GM20000 (cell line): ENCODE measurements at places on chromosomes 2 and 18.

GRCh38 chr2:121021685-121022084, 263.3 kb downstream of the TFCP2L1 start:
- DNase-seq = no peak

DNA sequence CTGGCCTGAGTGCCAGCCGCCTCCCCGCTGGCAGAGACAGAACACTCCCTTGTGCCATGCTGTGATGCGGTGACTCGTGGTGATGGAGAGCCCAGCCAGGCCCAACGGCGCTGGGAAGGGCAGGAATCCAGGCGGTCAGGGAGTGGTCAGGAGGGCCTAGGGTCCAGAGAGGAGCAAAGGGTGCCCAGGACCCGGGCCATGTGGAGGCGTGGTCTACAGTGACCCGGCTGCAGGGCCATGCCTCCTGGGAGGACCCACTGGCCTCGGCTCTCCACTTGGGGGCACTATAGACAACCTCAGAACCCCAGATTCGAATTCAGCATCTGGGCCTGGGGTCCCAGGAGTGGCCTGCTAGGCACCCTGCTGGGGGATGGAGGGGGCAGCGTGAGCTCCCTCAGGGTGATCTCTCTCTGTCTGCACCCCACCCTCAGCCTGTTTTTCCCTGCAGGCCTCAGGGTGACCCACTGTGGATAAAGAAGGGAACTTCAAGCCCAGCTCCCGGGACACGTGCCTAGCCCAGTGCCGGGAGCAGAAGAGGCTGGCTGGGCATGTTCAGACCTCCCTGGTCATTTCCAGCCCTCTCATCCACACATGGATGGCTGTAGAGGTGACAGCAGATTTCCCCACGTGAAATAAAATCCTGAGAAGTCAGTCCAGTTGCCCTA, 13.0 kb downstream of the AMER3 start:
- no peak for DNase-seq

GRCh38 chr2:241463276-241464135, 44.9 kb downstream of the STK25 start:
- no peak for DNase-seq

GRCh38 chr2:222000326-222000725, 298.5 kb downstream of the PAX3 start:
- DNase-seq = no peak

DNA sequence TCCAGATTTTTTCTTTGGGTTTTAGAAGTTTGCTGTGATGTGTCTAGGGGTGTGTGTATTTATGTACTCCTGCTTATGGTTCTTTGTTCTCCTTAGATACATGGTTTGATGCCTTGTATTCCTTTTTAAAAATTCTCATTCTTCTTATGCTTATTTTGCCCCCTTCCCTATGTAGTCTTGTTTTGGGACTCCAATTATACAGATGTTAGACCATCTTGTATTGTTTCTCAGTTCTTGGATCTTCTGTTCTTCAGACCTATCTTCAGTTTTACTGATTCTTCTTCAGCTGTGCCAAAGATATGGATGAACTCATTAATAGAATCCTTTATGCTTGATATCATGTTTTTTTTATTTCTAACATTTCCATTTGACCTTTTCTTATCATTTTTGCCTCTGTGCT, 14.2 kb upstream of the MSL3B start:
- DNase-seq = no peak

GRCh38 chr2:114729026-114729425, 286.6 kb downstream of the DPP10 start:
- no peak for DNase-seq

- DNase-seq = no peak
Measured at GRCh38 chr2:46951290-46952064, 35.9 kb upstream of the MCFD2 start.

- no peak for DNase-seq
Measured at GRCh38 chr2:107822302-107822701, 4.4 kb upstream of the RGPD4 start.

DNA sequence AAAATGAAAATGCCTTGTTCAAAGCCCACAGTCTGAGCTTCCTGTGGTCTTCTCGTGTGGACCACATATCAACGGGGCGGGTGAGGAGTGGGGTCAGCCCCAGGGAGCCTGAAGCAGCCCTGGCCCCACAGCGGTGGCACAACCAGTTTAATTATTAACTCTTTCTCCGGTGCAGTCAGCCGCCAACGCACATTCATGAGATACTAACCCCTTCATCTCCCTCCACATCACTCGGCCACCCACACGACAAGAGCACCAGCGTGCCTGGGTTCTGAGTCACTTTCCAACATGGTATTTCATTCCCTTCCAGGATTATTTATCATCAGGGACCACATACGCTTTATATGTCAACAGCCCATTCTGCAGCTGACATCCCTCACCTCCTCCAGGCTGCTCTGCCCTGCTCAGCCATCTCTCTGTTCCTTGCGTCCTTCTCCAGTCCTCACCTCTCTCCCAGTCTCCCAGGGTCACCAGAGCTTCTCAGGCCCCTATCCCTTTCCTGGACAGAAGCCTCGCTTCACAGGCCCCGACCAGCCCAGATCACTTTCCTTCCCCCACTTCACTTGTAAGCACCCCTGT, 48.0 kb upstream of the ID2 start:
- DNase-seq = no peak

GRCh38 chr18:61496374-61496773, 163.1 kb downstream of the CDH20 start:
- no peak for DNase-seq
